IgD-negative memory B cell (primary cell): ENCODE measurements at places on chromosomes 7 and 10. TPM values are rescaled to one million over a fixed set of nuclear protein-coding genes. Genes with fewer than 3 reads are reported as not detected.

Gene CDHR3
- 0.36 TPM for polyA plus RNA-seq

Gene TMEM140
- polyA plus RNA-seq, result 34.7 TPM

Gene NAMPT
- polyA plus RNA-seq, result 19.4 TPM

Gene AZGP1
- polyA plus RNA-seq, result not detected

Gene GIMAP1
- polyA plus RNA-seq, result 3.0 TPM

Gene TRPV6
- not detected for polyA plus RNA-seq

Gene ST8SIA6
- not detected for polyA plus RNA-seq

Gene CYTH3
- polyA plus RNA-seq, result 3.0 TPM

Gene CYP3A7
- polyA plus RNA-seq, result not detected

Gene HKDC1
- polyA plus RNA-seq, result 0.43 TPM

Gene CEP55
- 0.53 TPM for polyA plus RNA-seq

Gene TAS2R5
- polyA plus RNA-seq, result 0.33 TPM

Gene WNT2
- polyA plus RNA-seq, result not detected

Gene MMD2
- not detected for polyA plus RNA-seq

Gene PAPSS2
- 0.13 TPM for polyA plus RNA-seq

Gene MALRD1
- polyA plus RNA-seq, result not detected

Gene KIF11
- 0.68 TPM for polyA plus RNA-seq

Gene TEX36
- polyA plus RNA-seq, result not detected

Gene PRF1
- 24.3 TPM for polyA plus RNA-seq

Gene EBLN1
- not detected for polyA plus RNA-seq

Gene TMEM273
- polyA plus RNA-seq, result 137 TPM

Gene KIAA1549
- polyA plus RNA-seq, result not detected

Gene GDF2
- polyA plus RNA-seq, result not detected

Gene PNLIPRP2
- not detected for polyA plus RNA-seq

Gene RAB11FIP2
- 14.3 TPM for polyA plus RNA-seq

Gene RBM33
- polyA plus RNA-seq, result 72.4 TPM

Gene FAM221A
- polyA plus RNA-seq, result 3.6 TPM

Gene CTAGE6
- not detected for polyA plus RNA-seq

Gene PDE6C
- not detected for polyA plus RNA-seq

Gene PFKFB3
- 7.0 TPM for polyA plus RNA-seq

Gene RAPGEF5
- polyA plus RNA-seq, result 1.2 TPM

Gene FFAR4
- polyA plus RNA-seq, result not detected

Gene HOXA6
- polyA plus RNA-seq, result 0.39 TPM

Gene C10orf62
- polyA plus RNA-seq, result not detected

Gene CH25H
- not detected for polyA plus RNA-seq

Gene NRBF2
- polyA plus RNA-seq, result 24.2 TPM

Gene TMEM229A
- not detected for polyA plus RNA-seq

Gene ASIC3
- not detected for polyA plus RNA-seq

Gene C10orf105
- polyA plus RNA-seq, result not detected

Gene ADARB2
- not detected for polyA plus RNA-seq

Gene NKX1-2
- not detected for polyA plus RNA-seq

Gene OTUD1
- polyA plus RNA-seq, result 16.4 TPM

Gene PTPRZ1
- polyA plus RNA-seq, result not detected

Gene NME8
- polyA plus RNA-seq, result not detected

Gene CHRM2
- polyA plus RNA-seq, result not detected

Gene OR6B1
- polyA plus RNA-seq, result not detected

Gene ZNF800
- 51.9 TPM for polyA plus RNA-seq

Gene COL17A1
- not detected for polyA plus RNA-seq

Gene KIAA1217
- polyA plus RNA-seq, result not detected

Gene EVX1
- polyA plus RNA-seq, result not detected

Gene PAX4
- polyA plus RNA-seq, result not detected

Gene TAS2R3
- not detected for polyA plus RNA-seq

Gene DUSP5
- polyA plus RNA-seq, result 3.7 TPM

Gene TMEM176A
- polyA plus RNA-seq, result not detected

Gene C7orf57
- polyA plus RNA-seq, result not detected
